ENCODE measurements at places on chromosomes 6 and 20. TPM values are rescaled to one million over a fixed set of nuclear protein-coding genes. Genes with fewer than 3 reads are reported as not detected.

DNA sequence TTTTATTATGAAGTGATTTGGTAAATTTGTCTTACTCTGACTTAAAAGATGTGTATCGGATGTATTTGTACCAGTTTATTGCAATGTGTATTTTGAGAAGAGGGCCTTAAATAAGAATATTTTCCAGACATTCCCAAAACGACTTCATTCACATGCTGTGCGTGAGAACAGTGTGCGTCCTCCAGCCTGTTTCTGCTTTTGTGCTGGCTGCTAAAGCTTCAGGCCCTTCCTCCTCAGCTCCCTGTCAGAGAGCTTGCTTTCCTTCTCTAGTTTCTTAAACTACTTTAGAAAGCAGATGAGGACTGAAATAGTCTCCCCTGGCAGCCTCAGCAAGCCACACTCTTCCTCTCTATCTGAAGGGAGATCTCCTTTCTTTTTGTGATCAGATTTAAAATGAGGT is 157.8 kb downstream of the SAMD5 start:
- DNase-seq: no peak

Gene TMC2
- not detected for total RNA-seq

DNA sequence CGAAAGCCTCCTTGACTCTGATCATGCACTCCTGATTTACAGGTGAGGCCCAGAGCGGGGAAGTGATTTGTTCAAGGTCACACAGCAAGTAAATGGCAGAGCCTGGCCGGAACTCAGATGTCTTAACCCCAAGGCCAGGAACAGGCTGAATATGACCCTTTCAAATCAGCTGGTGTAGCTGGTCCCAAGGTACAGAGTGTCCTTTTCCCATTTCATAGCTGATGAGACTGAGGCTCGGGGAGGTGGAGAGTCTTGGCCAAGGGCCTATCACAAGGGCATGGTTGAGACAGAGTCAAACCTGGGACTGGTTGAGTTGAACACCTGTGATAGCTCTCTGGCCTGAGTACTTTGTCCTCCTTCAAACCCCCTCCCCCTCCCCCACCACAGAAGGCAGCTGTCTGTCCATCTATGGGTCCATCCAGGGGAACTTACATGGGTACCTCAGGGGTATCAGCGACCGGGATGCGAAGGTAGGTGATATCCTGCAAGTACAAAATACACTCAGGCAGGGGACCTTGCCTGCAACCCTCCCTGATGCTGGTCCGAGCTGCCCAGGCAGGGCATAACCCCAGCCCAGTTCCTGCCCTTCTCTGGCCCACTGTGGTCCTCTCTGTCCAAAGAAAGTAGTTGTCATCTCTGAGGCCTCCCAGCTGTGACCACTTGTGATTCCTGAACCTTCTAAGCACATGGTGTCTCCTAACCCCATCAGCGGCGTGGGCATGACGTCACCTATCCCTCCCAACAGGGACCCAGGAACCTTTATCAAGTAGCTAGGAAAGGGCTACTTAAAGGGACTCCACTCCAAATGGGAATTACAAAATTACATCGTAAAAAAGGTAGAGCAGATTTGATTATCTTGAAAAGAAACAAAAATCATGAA is 5.6 kb downstream of the DUSP15 start:
- no peak for DNase-seq

DNA sequence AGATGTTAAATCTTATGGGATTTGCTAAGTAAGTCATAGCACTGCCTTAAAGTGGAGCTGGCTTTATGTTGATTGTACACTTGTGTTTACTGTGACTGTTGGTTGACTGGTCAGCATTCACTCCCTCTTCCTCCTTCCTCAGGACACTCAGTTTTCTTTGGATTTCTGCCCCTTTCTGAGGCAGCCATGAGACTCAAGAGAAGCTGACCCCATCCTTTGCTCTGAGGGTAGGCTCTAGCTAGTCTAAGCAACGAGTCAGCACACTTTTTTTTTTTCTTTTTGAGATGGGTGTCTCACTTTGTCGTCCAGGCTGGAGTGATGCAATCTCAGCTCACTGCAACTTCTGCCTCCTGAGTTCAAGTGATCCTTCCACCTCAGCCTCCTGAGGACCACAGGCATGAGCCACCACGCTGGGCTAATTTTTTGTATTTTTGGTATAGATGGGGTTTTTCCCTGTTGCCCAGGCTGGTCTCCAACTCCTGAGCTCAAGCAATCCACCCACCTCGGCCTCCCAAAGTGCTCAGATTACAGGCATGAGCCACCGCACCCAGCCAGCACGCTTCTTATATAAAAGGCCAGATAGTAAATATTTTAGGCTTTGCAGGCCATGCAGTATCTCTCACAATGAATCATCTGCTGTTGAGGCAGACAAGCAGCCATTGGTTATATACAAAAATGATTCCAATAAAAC is 191.4 kb downstream of the NFATC2 start:
- DNase-seq: no peak

- DNase-seq: no peak
Observed at GRCh38 chr6:126075335-126076071, 89.2 kb downstream of the TRMT11 start.

GRCh38 chr6:51927450-51927849 is 160.0 kb downstream of the PKHD1 start:
- no peak for DNase-seq

Gene TCP11
- 0.18 TPM for total RNA-seq

Gene FGD2
- total RNA-seq: 0.10 TPM

- DNase-seq: no peak
Observed at GRCh38 chr6:106667022-106667402, 37.6 kb downstream of the QRSL1 start.

DNA sequence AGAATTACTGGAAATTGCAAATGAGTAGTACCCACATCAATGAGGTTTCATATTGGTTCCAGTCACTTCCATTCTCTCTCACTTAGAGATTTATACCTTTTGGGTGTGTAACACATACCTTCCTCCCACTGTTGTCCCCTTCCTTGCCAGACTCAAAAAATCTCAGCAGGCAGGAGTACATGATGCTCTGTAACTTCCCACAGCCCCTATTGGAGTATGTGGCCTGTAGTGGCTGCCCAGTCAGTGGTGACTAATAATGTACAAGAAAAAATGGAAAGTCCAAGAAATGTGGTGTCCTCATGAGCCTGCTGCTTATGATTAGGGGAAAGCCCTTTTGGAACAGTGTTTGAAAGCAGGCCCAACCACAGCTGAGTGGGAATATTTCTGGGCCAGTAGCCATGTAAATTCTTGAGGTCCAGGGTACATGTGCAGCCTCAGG is 312.0 kb downstream of the ZFAND3 start:
- DNase-seq: no peak

Gene ISM1
- 23.8 TPM for total RNA-seq

Gene ADTRP
- total RNA-seq: not detected

GRCh38 chr6:111840803-111841202 is 32.4 kb downstream of the FYN start:
- DNase-seq: no peak

DNA sequence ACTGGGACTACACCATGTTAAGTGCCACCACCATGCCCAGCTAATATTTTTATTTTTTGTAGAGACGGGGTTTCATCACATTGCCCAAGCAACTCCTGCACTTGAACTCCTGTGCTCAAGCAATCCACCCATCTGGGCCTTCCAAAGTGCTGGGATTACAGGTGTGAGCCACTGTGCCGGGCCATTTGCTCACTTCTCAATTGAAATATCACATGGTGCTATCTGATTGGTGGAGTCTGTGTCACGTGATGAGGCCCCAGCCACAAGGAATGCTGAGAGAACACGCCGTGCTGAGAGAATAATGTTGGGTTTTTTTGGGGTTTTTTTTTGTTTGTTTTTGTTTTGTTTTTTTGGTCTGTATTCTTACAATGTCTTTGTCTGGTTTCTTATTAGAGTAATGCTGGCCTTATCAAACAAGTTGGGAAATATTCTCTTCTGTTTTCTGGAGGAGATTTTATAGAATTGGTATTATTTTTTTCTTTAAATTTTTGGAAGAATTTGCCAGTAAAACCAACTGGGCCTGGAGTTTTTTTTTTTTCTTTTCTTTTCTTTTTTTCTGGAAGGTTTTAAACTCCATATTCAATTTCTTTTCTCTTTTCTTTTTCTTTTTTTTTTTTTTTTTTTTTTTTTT is 183.2 kb upstream of the KCNG1 start:
- DNase-seq: no peak

Gene APCDD1L
- total RNA-seq: not detected

DNA sequence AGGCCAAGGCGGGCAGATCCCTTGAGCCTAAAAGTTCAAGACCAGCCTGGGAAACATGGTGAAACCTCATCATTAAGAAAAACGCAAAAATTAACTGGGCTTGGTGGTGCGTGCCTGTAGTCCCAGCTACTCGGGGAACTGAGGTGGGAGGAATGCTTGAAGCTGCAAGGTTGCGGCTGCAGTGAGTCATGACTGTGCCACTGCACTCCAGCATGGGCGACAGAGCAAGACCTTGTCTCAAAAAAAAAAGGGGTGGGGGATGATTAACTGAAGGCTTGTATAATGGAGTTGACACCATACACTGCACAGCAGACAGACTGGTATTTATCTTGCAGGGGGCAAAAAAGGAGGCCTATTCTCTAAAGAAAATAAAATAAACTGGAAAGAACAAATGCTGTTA is 27.7 kb downstream of the SRPK1 start:
- no peak for DNase-seq
